ENCODE measurements at places on chromosomes 3 and 15.

GRCh38 chr3:12957339-12957738 lies 115.9 kb downstream of the IQSEC1 start:
- no peak for DNase-seq

- DNase-seq, result no peak
Observed at GRCh38 chr3:147403511-147403910, 2.8 kb downstream of the ZIC4 start.

DNA sequence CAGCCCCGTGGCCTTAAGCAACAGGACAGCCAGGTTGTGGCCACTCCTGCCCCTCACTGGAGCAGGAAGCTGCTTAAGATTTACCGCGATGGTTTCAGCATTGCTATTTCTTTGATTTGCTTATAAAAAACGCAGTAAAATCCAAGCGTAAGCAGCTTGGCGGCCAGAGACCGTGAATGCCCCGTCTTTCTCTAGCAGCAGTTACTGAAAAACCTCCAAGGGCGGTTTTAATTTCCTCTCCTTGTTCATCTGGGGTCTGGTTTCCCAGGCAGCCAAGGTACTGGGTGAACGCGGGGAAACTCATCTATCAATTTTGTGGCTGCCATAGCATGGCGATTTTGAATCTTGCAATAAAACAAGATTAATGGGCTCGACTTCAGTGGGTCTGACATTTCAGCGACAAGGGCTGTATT lies 130.3 kb downstream of the MINAR1 start:
- DNase-seq, result no peak

DNA sequence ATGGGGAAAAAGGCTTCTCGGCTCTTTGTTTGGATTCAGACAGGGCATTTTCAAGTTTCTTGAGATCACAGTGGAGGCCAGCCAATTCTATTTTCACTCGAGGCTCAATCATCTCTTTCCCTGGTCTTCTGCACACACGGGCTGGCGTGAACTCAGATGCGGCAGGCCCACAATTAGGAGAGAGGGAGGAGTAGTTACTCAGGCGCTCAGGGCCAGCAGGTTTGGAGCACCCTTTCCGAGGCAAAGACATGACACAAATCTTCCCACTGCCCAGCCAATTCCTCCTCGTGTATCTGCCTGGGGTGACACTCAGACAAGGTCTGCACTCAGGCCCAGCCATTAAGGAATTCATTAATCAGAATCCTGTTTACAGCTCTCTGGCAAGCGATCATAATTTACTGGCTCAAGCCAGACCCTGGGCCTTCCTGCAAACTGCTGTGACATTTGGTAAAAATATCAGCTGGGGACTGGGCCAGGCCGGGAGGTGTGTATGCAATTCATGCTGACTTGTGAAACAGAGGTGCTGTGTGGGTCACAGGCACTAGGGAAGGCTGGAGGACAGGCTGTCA lies 68.1 kb upstream of the TLE3 start:
- no peak for DNase-seq

DNA sequence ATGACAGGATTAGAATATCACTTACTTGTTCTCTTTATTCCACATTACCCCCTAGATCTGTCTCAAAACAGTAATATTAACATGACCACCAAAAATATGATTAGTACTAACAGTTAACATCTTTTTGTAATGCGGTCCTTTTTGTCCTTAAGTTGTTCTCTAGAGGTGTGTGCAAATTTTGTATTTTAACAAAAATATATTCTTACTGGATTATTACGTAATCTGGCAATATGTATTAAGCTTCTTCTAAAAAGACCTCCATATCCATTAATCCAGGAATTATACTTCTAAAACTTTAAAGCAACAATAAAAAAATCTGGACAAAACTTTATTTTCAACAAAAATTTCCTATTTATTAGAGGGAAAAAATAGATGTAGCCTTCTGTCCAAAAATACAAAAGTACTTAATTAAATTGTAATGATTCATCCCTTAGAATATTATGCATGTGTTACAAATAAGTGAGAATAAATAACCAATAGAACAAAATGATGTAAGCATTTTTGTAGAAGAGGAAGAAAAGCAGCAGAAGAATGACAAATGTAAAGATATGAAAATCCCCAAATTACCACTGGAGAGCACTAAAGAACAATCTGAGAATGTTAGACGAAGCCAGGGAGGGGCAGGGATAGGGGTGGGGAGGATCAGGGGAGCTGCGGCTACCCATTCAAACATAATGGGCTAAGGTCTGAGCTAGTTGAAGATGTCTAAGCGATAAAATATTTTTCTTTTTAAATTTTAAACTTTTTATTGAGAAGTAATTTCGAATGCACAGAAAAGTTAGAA lies 945.6 kb downstream of the MCTP2 start:
- no peak for DNase-seq

- no peak for DNase-seq
Observed at GRCh38 chr3:36635731-36636130, 128.6 kb downstream of the DCLK3 start.

- DNase-seq, result no peak
Observed at GRCh38 chr3:101144105-101144504, 150.9 kb upstream of the ABI3BP start.

GRCh38 chr3:119357190-119357589 lies 63.0 kb downstream of the ARHGAP31 start:
- DNase-seq, result no peak

- DNase-seq, result no peak
Observed at GRCh38 chr3:152156880-152157279, 111.8 kb upstream of the MBNL1 start.

- no peak for DNase-seq
Observed at GRCh38 chr3:147705651-147706051, 296.5 kb downstream of the ZIC1 start.

All from NCI-H2081 treated with DMSO at 0.1 percent for 48 hours (cell line).